Retina (tissue), 1 donor: ENCODE measurements at places on chromosomes 4 and X.

DNA sequence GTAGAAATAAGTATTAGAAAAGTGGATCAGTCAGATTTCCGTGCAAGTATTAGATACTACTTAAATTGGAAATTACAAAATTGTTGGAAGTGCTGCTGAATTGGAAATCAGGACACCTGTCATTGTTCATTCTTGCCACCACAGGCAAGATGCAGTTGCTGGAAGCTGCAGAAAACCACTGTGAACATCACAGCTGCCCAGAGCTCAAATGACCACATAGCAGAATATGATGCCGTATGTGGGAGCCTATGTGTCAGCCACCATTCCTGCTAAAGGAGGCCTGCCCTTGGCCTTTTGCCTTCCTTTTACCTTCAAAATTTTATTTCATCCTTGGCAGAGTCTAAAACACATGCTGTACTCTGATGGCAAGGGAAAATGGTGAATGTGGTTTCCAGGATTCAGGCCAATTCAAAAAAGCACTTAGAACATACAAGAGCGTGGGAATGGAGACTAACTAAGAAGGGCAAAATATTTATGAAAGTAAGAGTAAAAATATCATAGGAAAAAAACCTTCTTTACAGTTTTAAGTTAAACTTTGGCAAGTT lies 1005.5 kb upstream of the GRID2 start:
- DNase-seq = no peak

DNA sequence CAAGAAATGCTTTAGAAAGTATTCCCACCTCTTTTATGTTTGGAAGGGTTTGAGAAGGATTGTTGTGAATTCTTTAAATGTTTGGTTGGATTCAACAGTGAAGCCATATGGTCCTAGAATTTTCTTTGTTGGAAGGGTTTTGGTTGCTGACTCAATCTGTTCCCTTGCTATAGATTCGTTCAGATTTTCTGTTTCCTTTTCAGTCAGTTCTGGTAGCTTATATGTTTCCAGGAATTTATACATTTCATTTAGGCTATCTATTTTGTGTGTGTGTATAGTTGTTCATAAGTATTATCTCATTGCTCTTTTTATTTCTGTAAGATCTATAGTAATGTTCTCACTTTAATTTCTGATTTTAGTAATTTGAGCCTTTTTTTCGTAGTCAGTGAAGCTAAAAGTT lies 114.4 kb downstream of the MSN start:
- DNase-seq = no peak

DNA sequence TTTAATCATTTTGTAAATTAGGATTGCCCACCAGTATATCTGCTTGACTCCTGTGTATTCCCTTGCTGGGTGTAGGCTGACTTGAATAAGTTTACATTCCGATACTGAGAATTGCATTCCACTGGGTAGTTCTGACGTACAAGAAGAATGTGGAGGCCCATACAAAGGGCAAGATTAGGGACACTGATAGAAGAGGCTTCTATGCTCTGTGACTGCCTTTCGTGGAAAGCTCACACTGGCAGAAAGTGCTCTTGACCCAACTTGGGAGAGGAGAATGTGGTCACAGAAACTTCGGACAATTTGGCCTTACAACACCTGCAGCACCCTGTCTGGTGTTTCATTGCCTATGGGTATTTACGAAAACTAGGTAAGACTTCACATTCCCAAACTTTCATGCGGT lies 126.3 kb downstream of the RAPGEF2 start:
- no peak for DNase-seq

DNA sequence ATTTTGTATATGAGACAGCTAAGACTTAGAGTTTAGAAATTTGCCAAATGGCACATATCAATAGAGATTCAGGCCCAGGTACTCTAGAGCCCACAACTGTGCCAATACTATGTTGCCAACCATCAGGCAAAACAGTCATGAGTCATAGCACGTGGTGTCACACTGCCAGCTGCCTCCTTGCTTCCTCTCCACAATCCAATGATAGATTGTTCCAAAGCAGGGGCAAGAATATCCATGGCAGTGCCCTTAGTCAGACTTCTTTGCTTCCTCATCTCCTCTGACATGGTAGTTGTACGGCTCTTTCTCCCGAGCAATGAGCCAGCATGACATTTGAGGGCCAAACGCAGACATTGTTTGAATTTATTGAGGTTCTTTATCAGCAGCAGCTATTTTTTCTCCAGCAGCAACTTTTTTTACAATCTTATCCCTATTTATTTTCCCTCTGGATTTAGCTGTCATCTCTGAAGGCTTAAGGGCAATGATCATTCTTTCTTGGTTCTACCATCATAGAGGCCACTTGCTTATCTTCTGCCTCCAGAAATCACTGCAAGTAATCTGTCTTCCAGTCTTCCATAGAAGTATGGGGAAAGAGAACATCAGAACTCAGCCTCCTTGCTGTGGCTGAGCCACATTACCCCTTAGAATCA lies 169.7 kb downstream of the COL4A6 start:
- DNase-seq = no peak

DNA sequence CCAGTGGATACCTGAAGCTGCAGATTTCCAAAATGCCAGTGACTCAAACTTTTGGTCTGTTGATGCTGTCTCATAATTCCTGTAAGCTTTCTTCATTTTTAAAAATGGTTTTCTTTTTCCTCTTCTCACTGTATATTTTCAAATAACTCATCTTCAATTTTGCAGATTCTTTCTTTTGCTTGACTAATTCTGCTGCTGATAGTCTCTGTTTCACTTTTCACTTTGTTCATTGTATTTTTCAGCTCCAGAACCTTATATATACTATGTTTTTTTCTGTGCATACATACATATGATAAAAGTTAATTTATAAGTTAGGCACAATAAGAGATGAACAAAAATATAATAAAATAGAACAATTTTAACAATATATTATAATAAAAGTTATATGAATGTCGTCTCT lies 237.7 kb upstream of the GPRIN3 start:
- DNase-seq = no peak
